ENCODE measurements at places on chromosomes 1 and 21.

- DNase-seq: no peak
Measured at GRCh38 chr1:243505986-243506689, 250.3 kb downstream of the SDCCAG8 start.

DNA sequence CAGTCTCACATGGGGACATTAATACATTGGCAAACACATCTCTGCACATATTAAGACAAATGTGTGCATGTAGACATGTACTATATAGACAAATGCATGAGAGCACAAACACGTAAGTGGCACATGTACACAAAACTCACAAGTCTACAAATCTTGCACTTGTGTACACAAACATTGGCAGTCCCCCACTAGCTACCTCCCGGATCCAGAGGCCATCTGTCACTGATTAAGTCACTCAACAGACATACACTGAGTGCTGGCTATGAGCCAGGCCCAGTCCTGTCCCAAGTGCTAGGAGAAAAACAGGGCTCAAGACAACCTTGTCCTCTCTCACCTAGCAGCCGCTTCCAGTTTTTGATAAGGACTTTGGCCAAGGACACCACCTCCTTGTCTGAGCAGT, 7.0 kb downstream of the TCEA3 start:
- DNase-seq: no peak

GRCh38 chr1:86706018-86706635, 1.8 kb downstream of the SH3GLB1 start:
- DNase-seq: no peak

GRCh38 chr1:246281639-246282038, 225.4 kb downstream of the SMYD3 start:
- DNase-seq: no peak

GRCh38 chr1:246632281-246633168, 66.3 kb downstream of the CNST start:
- DNase-seq: no peak

- no peak for DNase-seq
Measured at GRCh38 chr1:9429342-9429711, 109.9 kb upstream of the SLC25A33 start.
